ENCODE measurements at places on chromosomes 2 and 18.
A peak's percentile ranks its signal among the peaks of the same experiment; 100 is the strongest.

DNA sequence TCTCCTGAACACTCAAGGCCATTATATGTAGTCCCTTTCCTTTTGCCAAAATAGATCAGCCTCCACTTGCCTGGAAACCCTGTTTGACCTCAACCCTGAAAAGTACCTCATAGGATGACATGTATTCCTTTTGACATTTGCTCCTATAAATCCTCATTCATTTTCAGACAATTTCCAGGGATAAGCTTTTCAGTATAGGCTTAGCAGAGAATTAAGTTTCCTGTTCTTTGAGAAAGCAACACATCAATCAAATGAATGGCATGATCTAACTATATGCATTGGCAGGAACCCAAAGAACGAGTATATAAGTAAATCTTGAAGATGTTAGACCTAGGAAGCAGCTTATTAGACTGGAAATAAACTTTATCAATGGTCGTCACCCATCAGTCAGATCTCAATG is 483.0 kb downstream of the CCDC85A start:
- no peak for DNase-seq

DNA sequence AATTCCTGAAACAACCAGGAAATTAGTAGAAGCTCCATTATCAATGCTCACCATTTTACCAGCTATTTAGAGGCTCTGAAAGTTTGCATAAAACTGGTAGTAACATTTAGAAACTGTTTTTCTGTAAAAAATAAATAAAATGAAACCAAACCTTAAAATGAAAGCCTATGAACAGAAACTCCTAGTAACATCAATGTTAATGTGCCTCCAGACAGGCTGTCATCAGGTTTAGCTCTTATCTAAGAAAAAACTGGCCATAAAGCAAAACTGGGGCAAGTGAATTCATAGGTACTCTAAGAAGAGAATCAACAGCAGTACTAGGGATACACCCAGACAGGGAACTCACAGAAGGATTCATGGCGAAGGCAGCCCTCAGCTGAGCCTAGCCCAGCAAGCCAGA is 8.0 kb downstream of the E2F6 start:
- no peak for DNase-seq

DNA sequence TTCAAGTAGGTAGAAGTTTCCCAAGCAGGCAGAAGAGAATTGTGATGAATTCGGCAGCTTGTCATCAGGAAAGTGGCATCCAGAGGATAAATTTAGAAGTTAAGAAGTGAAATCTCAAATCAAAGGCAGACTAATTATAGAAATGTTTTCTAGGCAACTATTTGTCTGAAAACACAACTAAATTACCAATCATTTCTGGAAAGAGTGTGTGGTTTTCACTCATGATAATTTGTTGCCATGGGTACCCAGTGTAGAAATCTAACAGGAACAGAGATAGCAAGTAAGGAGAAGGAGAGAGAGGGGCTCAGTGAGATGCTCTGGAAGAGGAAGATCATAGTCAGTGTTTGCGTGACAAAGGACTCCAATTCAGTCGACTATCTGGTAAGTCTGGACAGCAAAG is 208.1 kb downstream of the NCKAP5 start:
- DNase-seq = no peak

DNA sequence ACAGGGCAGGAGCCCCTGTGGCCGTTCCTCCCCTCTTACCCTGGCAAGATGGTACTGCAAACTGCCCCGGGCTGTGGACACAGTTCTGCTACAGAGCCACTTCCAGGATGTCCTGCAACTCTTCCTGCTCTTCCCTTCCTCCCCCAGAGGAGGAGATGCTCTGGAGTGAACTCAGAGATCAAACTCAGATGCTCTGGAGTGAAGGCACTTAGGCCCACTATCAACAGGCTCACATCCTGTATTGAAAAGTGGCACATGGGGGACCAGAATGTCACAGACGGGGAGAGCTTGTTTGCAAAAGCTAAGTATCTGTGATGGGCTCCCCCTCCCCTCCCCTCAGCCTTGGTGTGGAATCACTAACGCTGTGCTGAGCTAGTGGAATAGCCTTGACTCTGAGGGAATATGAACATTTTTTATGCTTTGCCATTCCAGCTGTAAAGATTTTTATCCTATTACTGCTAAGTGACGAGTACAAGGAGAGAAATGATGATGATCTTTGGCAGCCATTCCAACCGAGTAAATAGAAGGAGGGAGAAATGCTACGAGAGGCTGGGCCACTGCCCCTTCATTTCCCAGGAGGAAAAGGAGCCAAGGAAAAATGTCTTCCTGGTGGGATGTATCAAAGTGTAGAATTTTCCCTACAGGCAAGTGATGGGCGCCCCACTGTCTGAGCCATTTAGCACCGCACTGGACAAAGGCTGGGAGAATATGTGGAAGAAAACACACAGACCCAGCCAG is 152.6 kb downstream of the GALNT14 start:
- DNase-seq = no peak

DNA sequence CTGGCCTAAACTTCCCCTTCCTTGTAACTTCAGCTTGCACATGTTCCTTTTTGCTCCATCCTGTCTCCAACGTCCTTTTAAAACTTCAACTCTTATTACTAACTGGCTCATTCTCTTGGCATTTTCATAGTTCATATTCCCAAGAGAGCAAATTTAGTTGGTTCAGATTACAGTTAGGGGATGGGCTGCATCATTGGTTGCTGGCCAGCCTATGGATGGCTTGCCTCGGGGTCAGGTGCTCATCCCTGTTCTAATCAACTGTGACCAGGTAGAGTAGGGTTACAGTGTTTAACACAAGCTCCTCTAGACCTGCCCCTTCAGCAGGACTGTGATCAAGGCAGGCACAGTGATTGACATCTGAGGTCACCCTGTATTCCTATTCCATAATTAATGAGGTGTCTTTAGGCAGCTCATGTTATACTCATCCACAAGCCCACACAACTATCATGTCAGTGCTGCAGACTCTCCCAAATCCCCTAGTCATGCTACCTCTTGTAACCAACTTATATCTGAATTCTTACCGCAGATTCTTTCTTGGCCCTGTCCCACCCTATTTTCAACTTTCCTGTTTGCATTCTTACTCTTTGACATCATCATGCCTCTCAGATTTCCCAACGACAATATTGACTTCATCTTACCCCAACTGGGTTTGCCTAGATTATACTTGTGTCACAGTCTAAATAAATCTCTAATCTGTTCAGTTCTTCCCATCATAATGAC is 293.3 kb downstream of the MTX2 start:
- DNase-seq = peak; percentile 47

DNA sequence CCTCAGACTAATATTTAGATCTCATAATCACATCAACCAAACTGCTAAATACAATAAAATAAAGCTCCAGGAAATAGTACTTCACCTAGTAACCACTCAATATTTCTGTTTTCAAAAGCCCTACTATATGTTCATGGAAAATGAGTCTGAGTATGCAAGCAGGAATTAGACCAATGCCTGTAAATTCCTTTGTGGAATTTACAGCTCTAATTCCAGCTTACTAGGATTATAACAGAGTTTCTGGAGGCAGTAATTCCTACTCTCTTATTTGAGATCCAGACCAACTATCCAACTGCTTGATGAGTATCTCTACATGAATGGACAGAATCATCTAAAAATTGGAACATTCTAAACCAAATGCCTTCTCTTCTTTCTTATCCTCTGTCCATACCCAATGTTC is 11.6 kb downstream of the CDKL4 start:
- DNase-seq = peak; percentile 80

GRCh38 chr2:239884051-239884405 is 141.1 kb downstream of the NDUFA10 start:
- no peak for DNase-seq

GRCh38 chr2:155630760-155631159 is 701.8 kb downstream of the NR4A2 start:
- DNase-seq = no peak

- no peak for DNase-seq
Measured at GRCh38 chr2:69669666-69670065, 26.1 kb upstream of the AAK1 start.

- DNase-seq = no peak
Measured at GRCh38 chr2:20205915-20206524, 18.9 kb downstream of the SDC1 start.

DNA sequence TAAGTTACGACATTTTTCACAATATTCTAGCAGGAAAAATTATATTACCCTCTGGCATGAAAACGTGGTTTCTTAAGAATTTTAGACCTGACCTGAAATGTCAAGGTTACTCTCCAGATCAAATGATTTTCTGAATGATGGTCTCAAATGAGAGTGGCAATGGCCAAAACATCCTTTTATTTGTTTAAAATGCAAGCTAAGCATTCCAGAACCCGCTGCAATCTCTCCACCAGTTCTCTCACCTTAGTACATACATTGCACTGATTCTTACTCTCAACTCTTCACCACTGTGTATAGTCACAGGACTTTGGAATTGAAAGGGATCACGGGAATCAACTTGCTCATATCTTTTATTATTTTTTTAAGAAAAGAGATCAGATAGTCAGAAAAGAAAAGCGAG is 391.6 kb upstream of the LRATD1 start:
- no peak for DNase-seq

DNA sequence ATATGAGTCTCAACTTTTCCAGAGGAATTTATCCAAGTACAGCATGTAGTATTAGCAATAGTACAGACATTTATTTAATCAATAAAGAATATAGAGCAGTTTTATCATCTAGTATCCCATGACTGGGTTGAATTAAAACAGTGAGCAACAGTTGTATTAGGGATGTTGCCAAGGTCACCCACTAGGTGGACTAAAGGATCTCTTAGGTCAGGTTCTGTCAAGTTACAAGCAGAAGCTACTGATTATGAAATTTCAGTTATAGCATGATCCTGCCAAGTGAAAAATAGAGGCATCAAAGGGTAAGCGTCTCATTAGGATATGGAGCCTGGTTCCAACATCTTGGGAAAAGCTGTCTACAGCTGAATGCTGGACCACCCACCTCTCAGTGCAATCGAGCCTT is 52.1 kb upstream of the LAPTM4A start:
- peak; percentile 49 for DNase-seq

GRCh38 chr18:54100920-54101470 is 123.5 kb downstream of the MBD2 start:
- DNase-seq = no peak

DNA sequence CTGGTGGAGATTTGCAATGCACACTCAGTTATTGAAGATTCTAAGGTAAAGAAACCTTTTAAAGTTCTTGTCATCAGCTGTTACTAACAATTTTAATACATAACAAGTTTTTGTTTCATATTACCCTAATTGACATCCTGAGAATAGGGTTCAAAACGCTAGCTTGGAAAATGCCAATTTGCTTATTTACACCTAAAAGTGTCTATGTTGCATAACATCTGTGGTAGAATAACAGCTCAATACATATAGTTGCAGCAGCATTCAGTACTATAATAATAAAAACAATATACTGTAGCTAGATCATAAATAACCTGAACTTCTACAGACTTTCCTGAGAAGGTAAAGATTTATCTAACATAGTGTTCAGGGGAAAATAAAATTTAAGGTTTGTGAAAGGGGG is 219.0 kb downstream of the OSR1 start:
- DNase-seq = no peak

DNA sequence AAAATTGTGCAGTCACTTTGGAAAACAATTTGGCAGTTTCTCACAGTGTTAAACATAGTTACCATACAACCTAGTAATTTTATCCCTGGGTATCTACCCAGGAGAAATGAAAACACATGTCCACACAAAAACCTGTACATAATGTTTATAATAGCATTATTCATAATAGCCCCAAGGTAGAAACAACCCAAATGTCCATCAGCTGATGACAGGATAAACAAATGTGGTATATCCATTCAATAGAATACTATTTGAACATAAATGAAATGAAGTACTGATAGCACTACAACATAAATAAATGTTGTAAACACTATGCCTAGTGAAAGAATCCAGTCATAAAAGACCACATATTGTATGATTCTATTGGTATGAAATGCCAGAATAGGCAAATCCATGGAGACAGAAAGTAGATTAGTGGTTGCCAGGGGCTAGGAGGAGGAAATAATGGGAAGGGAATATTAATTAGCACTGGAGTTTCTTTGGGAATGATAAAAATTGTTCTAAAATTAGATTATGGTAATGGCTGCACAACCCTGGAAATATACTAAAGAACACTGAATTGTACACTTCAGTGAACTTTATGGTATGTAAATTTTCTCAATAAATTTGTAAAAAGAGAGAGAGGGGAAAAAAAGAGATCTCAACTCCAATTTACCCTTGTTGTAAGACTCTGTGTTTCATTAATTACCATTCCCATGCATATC is 20.8 kb upstream of the VIT start:
- DNase-seq = no peak

GRCh38 chr18:48367557-48367956 is 41.6 kb downstream of the ZBTB7C start:
- DNase-seq = no peak

GRCh38 chr18:39448942-39449341 is 1883.3 kb upstream of the CELF4 start:
- no peak for DNase-seq

DNA sequence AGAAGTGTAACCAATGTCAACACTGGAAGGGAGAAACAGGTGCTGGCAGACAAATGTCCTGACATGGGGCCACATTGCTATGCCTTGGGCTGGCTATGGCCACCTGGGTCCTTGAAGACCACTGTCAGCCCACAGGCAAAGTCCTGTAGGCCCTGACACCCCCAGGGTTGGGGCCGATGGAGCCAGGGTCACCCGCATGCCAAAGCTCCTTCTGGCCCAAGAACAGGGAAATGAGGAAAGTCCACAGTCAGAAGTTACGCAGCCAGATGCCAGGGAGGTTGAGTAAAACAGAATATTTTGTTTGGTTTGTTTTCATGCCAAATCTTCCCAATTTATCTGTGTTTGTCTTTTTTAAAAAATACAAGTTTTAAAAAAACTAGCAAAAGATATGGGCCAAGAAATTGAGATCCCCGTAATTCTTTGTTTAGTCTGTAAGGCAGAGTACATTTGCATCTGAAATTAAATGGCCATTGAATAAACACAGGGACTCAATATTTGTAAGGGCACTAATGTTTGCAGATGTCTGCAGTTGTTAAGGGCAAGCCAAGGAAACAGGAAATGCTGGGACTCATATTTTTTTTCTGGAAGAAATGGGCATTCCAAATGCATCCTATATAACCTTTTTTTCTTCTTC is 186.4 kb downstream of the FAM210A start:
- no peak for DNase-seq

DNA sequence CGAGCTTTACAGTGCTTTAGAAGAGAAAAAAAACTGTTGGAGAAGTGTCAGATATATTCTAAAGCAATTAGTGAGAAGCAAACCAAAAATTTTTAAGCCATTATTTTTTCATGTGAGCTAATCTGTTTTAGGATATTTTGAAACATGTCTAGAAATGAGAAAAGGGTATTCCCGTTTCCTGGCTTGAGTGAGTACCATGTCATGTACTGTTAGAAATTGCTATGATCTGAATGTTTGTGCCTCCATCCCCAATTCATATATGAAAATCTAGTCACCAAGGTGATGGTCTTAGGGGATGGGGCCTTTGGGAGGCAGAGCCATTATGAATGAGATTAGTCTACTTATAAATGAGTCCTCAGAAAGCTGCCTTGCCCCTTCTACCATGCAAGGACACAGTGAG is 493.3 kb upstream of the GCFC2 start:
- no peak for DNase-seq

GRCh38 chr2:212428681-212429478 is 109.7 kb downstream of the ERBB4 start:
- DNase-seq = no peak

GRCh38 chr2:100518801-100519200 is 44.0 kb upstream of the PDCL3 start:
- no peak for DNase-seq
